Stimulated activated CD8-positive, alpha-beta memory T cell treated with anti-CD3 and anti-CD28 coated beads, Interleukin-2, amount 100 ng/mL, for 1 hour (primary cell): ENCODE measurements at places on chromosomes 16 and 17.

DNA sequence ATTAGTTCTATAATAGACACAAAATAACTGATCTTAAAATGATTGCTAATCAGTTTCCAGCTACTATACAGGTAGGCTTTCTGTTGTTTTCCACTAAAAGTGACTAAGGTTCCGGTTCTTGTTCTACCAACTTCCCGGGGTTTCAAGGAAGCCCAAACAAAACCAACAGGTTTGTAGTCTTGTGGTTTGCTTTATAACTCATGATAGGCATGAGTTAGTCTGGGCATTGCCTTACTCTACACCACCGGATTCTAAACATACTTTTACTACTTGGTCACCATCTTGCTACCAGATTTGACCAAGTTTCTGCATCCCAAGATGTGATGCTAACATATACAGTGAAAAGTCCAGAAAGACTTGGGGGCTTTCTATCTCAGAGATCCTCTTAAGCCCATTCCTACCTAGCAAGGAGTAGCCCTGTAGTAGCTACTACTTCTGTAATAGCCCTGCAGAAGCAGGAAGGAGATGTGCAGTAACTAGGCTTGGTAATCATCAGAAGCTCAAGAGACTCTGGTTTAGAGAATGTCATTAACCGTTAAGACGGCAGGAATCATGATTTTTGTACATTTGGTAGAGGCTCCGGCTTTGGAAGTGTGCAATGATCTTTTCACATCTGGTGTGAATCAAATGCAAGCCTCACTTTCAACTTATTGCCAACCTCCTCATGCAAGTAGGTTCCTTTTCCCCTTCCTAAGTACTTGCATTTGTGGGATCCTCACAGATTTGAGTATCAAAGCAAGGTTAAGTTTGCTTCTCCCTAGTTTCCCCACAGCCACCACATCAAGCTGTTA, 1.6 kb downstream of the FAM117A start:
- no peak for DNase-seq

DNA sequence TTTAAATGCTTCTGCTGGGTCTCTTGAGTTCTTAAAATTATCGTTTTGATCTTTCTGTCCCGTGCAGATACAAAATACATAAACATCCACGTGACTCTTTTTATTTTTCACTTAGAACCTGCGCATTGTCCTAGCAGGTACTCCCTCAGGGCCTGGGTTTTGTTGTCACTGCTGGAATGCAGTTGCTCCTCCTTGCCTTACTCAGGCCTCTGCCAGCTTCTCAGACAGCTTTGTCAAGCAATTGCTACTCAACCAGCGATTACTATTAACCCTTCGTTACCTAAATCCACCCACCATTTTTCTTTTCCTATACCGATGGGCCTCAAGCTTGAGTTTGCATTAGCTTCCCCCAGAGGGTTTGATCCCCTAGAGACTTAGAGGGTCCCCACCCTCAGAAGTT, 405.9 kb upstream of the RBFOX1 start:
- no peak for DNase-seq

DNA sequence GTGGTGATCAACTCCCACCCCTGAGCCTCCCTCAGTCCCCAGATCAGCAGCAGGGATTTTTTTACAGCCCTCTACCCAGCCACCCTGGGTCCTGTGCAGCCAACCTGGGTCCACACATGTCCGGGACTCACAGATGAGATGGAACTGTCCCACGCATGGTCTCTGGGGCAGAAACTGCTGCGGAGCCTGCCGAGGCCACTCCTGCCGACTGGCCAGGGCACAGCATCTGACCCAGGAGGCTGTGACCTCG, 48.0 kb upstream of the ZCCHC14 start:
- DNase-seq = no peak

DNA sequence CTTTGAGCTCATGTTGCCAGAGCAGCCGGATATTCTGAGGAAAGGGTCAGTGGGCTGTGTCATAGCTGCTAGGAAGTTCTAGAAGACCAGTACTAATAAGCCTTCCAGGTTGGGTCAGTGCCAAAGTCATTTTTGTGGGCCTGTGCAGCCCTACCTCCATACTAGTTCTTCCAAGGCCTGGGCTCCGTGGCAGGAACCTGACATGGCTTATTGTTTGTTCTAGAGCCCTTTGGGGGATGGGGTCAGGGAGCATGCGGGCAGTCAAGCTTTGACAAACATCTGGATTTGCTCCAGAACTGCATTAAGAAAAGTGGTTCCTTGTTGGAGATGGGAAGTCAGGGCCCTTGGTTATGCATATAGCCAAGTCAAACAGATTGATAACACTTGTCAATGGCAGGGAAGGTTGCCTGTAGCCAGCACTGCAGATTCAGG, 7.6 kb downstream of the ALKBH5 start:
- no peak for DNase-seq

DNA sequence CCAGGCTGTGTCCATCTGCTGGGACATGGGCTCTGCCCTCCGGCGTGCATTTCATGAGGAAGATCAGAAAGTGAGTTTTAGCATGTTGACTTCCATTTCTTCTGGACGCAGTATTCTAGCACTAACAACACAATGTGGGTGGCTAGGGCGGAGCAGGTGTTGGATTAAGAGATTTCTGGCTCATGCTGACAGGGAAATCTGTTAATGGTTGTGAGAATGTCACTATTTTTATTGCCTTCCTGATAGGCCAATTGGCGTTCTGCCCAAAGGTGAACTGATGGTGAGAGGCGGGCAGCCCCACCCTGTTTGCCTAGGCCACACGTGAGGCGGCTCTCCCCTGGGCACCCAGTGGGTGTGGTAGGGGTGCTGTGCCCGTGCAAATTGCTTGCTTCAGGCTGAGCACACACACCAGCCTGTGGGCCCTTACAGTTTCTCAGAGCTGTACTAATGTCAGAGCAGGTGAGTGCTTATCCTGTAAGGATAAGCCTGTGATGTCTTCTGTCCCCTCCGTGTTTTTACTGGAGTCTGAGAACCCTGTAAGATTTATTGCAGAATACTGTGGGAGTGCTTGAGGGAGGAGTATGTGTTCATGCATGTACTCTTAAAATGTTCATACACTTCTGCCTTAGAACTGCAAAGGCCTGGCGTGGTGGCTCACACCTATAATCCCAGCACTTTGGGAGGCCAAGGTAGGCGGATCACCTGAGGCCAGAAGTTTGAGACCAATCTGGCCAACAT, 30.9 kb downstream of the PGS1 start:
- no peak for DNase-seq

- DNase-seq = no peak
Measured at GRCh38 chr17:73247726-73248125, 14.0 kb downstream of the CPSF4L start.

DNA sequence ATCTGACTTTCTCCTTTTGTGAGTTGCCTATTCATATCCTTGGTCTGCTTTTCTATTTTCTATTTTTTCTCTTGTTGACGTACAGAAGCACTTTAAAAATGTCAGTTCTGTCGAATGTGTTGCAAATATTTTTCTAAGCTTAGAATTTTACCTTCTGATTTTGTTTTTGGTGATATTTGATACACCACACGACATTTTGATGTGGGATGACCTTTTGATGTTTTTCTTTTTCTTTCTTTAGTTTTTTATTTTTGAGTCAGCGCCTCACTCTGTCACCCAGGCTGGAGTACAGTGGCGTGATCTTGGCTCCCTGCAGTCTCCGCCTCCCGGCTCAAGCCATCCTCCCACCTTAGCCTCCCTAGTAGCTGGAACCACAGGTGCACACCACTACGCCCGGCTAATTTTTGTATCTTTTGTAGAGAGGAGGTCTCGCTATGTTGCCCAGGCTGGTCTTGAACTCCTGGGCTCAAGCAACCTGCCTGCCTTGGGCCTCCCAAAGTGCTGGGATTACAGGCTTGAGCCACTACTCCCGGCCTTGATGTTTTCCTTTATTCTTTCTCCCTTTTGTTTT, 39.6 kb downstream of the WSB1 start:
- DNase-seq = no peak

DNA sequence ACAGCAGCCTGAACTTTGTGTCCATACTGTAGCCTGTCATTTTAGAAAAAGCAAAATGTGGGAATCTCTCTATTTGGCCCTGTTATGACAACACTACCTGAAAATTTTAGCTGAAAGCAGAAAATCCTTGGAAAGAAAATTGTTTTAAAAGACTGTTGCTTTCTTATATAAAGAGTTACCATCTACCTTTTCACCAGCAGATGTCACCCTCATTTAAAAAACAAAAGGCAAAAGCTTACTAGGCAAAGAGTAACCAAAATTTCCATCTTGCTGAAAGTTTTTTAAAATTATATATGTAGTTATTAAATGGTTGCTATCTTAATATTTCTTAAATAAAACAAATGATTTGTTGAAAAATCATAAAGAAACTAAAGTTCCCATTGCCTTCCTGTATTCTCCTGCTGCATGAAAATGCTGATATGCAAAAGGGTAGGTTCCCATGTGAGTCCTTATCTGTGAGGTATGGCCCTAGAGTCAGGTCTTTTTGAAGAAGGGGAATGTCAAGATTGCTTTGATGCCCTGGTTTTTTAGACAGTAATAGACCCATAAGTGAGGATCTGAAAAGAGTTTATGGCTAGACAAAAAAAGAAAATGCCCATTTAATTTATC, 61.0 kb downstream of the TNRC6C start:
- no peak for DNase-seq
